ENCODE measurements at places on chromosomes 12 and 14.

- DNase-seq, result no peak
Observed at GRCh38 chr12:50803230-50803875, 39.4 kb upstream of the TMPRSS12 start.

- no peak for DNase-seq
Observed at GRCh38 chr12:4881266-4882064, 28.2 kb upstream of the KCNA1 start.

GRCh38 chr12:109147954-109148353 is 31.6 kb downstream of the ACACB start:
- no peak for DNase-seq

GRCh38 chr12:69919495-69919894 is 94.5 kb downstream of the MYRFL start:
- no peak for DNase-seq

All from activated T-cell treated with anti-CD3 and anti-CD28 coated beads, Interleukin-2, amount 50 U/mL, for 48 hours (primary cell).